ENCODE measurements at places on chromosomes 7 and 10.

DNA sequence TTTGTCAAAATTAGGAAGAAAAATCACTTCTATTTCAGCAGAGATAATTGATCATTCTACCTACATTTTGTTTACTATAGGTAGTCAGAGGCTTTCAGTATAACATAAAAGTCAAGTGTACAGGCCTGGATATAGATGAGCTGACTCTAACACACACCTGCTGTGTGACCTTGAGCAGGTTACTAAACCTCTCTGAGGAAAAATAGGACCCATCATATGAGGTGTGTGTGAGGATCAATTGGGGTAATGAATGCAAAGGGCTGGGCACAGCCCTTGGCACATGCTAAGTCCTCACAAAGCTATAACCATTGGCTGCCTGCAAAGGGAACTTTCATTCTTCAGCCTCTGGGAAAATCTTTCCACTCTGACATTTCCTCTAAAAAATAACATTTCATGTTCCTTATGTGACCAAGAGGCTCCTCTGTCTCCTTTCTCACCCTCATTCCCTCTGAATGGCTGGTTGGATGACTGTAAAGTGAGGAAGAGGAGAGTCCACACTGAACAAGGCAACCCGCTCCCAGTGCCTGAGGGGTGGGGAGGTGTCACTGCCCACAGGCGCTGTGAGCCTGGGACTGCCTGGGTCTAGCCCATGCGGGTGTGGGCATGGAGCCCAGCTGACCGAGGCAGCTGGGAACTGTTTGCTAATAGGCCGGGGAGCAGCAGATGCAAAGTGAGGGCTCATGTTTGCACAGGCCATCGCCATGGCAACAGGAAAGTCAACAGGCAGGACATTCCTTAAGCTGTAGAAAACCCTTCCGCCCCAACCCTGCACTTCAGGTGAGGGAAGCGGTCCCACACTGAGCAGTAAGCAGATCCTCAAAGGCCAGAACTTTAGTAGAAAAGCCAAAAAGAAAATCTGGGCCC is 36.8 kb downstream of the MYOF start:
- no peak for DNase-seq

DNA sequence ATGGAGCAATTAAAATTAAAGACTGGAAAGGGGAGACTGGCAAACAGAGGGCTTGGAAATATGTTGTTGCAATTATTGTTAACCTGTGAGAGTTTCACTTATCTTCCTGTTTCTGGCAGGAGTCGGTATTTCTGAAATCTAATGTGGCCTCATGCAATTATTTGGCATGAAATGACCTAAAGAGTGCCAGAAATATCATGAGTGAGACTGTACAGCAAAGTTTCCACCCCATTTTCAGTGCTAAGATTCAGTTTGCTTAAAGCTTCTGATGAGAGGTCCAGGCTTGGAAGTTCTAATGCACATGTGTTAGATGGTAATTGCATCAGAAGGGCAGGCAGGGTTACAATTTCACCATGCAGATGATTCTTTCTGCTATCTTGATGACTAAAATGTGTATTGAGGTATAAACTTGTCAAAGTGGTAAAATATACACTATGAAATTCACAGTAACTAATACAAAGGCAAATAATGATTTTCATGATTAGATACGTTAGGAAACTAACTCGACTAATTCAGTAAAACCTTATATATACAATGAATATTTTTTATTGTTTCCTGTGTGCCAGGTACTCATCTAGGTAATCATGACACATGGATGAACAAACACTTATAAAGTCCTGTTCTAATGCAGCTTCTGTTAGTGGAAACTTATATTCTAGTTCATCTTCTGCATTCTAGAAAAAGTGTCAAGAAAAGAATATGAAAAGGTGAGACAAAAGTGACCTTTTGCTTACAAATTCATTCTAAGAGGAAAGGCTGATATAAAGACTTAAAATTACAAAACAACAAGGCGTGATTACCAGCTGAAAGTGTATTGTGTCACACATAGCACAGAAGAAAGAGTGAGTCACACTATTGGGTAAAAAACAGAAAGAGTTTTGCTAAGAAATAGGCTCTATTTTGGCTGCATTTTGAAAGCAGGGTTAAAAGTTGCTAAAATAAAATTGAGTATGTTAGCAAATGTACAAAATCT is 533.4 kb upstream of the SEMA3D start:
- no peak for DNase-seq

GRCh38 chr7:21407796-21408480 is 19.9 kb upstream of the SP4 start:
- no peak for DNase-seq

GRCh38 chr7:129066290-129067131 is 11.6 kb upstream of the TNPO3 start:
- no peak for DNase-seq

GRCh38 chr7:106776618-106777347 is 88.3 kb upstream of the PIK3CG start:
- DNase-seq: no peak
